ENCODE measurements at places on chromosomes 4 and X.

- DNase-seq = no peak
Measured at GRCh38 chr4:124203613-124204238, 508.8 kb downstream of the ANKRD50 start.

GRCh38 chr4:156291317-156291716 is 337.7 kb upstream of the CTSO start:
- no peak for DNase-seq

GRCh38 chr4:112973750-112974251 is 75.7 kb upstream of the ANK2 start:
- no peak for DNase-seq

DNA sequence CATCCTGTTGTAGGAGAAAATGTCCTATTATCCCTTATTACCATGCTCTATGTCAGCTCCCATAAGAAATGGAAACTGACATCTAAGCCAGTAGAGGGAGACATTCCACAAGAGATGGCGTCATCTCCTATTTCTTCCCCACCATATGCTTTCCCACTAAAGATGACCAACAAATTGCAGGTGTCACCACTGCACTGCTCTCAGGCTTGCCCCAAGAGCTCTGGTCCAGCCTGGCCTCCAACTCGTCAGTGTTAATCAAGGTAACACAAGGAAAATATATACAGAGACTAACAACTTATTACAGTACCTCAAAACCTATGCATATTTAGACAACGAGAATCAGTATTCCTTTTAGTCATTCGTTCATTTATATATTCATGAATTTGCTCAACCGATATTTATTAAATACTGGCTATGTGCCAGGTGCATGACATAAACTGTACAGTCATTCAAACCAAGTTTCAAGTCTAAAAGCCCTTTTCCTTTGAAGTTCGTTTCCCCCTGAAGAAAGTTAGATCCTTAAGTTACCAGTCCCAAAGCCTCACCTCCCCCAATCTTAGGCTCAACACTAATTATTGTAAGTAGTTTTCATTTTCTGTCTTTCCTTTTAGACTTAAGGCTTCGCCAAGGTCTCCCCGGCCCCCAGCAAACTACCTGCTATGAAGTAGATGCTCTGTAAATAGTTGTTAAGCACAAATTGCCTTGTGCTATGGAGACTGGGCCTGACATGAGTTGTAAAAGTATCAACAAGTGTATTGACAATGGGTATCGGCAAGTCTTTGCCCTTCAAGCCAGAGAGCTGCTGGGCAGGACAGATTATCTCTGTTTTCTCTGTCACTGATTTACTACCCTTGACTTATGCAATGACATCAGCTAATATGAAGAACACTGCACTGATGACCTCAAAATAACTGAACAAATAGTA is 3.1 kb upstream of the FGB start:
- no peak for DNase-seq

- no peak for DNase-seq
Measured at GRCh38 chr4:53596901-53597300, 5.6 kb upstream of the LNX1 start.

DNA sequence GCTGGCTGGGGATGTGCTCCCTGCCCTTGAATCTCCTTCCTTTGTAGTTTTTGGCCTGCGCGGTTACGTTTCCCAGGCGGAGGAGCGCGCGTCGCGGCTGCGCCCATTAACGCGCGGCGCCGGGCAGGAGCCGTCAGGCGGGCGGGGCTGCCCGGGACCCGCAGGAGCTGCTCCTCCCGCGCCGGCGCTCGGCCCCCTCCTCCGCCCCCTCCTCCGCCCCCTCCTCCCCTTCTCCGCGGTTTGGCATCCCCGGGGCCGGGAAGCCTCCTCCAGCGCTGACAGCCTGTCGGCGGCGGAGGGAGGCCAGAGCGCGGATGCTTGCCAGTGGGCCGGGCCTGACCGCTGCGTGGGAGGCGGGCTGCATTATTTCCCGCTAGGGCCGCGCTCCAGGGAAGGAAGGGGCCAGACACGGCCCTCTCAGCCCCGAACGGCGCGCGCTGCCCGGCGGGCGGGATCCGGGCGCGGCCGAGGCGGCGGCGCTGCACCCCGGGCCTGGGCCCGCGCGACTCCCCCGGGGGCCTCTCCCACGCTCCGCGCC is at the start of gene DCLK2:
DCLK2 (plus strand) TSS at position 405 of the 538 bp plus-strand sequence. CDS start 583 bp downstream, outside the sequence.
- peak; percentile 72 for DNase-seq

DNA sequence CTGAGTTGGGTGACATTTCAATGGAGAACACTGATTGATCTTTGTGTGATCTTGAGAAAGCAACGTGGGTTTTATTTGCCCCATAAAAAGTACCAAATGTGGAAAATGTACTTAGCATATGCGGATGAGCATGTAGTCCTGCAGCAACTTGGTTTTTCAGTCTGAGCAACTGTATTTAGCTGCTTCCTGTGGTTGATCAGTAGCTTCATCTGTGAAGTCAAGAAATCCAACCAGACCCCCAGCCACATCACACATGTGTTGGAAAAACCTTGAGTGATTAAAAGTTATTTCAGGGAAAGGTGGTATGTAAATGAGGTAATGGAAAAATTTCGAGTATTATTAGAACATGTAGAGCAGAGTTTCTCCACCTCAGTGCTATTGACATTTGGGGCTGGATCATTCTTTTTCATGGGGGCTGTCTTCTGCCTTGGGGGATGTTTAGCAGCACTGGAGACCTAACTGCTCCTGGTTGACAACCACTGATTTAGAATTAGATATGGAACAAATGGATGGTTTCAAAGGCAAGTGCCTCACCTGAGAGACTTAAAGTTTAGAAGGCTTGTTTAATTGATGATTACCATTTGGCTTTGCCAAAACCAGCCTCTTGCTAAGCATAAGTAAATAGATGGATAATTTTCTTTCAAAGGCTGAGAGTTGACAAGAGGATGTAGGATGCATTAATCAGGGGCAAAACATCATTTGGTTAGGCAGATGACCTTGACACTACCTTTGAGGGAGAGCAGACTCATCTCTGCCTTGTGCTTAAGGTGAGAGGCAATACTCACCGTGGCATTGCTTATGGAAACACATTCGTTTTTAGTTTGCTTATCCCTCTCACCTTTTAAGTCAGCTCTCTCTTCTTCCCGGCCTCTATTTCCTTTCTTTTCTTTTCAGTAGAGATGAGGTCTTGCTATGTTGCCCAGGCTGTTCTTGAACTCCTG is 193.0 kb upstream of the RPS6KA3 start:
- DNase-seq = no peak

- no peak for DNase-seq
Measured at GRCh38 chrX:79369871-79370270, 2.7 kb upstream of the ITM2A start.

GRCh38 chr4:7244331-7244665 is 52.0 kb downstream of the SORCS2 start:
- DNase-seq = no peak

DNA sequence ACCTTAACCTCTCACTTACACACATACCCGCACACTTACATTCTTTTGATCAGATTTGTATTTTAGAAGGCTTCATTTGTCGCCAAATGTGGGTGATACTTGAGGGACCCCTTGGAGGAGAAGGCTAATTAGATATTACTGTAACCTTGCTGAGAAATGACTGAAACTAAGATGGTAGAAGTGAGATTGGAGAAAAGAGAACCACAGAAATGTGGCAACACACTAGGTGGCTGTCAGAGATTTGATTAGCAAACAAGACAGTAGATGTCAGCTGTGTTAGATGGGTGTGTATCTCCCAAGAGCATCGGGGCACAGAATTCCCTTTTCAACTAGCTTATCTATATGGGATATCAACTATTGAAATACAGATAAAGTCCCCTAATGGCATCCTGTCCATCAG is 149.3 kb upstream of the FABP2 start:
- DNase-seq = no peak

GRCh38 chrX:64885850-64886249 is 90.4 kb downstream of the ZC4H2 start:
- no peak for DNase-seq

DNA sequence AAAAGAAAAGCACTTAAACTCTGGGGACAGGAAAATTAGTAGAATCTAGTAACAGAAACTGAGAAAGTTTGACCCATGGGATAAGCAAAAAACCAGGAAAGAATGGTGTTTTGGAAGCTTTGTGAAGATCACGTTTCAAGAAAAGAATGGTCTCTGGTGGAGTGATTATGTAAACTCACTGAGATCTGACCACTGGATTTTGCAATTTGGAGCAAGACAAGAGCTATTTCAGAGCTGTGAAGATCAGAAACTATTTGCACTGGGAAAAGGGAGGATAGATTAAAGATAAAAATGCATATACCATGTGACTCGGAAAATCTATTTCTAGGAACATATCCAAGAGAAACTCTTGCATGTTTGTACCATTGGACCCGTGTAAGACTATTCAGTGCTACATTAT is 4.3 kb downstream of the TMPRSS11D start:
- no peak for DNase-seq

DNA sequence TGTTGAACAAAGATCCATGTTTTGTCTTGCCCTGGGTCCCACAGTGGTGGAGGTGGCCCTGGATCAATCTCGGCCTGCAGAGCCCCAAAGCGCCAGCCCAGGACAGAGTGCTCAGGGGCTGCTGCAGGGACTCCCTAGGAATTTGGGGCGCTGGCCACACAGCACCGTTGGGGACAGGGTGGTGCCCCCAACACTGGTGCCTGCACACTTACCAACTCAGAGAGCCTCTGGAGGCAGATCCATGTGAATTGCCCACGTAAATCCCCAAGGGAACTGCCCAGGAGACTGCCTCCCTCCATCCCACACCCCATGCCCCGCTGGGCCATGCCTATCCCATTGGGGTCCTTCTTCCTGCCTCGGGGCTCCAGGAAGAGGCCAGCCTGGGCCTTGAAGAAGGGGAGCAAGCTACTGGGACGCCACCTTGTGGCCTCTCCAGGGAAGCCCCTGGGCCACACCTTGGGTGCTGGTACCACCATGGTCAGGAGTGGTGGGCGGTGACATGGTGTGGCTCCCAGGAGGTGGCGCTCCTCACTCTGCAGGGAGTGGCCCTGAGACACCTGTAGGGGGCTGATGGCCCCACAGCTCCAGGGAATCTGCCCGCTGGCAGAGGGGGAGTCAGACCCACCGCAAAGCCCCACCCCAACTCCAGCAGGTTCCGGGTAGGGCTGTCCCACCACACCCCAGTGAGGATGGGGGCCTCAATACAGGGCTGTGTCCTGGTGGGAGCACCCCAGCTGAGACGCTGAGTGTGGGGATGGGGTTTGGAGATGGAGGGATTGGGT is 22.8 kb downstream of the CFAP99 start:
- no peak for DNase-seq

DNA sequence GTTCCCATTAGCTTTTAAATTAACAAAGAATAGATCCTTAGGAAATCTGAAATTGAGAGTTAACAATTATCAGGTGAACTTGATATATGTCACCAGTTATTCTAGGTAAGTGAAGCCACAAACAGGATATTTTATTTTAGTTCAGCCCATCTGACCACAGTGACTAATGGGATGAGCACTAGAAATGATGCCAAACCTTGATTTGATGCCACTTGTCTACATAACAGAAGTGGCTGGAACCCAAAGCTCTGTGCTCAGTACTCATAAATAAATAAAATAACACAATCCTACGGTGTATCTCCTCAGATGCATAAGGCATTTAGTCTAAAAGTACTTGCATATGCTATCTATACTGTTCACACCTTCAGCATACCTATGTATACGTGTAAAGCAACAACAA is 12.2 kb downstream of the SLITRK4 start:
- DNase-seq = no peak

DNA sequence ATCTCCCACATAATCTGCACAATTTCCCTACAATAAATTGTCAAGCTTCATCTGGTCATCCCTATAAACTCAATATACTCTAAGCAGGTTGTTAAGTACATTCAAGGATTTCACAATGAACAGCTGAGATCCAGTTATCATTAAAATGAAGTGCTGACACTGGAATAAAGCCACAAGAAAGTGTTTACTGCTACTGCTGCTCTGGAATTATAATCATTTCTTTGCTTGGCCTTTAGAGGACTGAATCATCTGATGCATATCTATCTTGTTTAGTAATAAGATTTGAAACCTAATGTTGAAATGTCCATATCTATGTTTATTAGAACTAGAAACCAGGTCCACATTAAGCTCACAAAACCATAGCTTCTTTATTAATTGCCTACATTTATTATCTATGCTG is 338.6 kb upstream of the ZFP42 start:
- no peak for DNase-seq

GRCh38 chr4:71616168-71616811 is 167.6 kb downstream of the GC start:
- DNase-seq = no peak

DNA sequence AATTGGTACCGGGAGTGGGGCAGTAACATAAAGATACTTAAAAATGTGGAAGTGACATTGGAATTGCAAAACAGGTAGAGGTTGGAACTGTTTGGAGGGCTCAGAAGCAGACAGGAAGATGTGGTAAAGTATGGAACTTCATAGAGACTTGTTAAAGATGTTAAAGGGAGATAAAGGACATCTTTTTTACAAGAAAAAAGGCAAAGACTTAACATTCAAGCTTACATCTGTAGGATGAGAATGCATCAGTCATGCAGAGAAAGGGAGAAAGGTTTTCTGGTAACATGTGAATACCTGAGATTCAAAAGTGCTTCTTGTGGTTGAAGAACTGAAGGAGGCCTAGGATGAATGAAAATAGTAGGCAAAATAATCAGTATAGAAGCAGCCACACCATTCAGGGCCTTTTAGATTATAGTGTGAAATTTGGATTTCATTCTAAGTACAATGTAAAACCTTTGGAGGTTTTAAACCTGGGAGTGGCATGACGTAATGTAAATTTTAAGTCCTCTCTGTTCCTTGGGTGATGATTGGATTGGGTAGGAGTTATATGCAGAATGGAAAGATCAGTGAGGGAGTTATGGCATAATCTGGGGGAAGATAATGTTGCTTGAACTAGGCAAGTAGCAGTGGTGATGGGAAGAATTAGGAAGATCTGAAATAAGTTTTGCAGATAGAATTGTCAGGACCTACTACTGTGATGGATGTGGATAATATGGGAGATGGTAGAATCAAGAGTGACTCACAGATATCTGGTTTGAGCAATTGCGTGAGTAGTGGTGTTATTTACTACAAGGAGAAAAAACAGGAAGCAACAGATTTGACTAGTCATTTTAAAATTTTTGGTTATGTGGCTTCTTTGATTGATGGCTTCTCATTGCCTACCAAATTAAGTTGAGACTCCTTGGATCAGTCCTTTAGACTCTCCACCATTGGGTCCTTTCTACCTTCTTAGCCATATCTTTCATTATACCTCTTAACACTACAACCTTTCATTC is 138.7 kb downstream of the VSIG4 start:
- DNase-seq = no peak

DNA sequence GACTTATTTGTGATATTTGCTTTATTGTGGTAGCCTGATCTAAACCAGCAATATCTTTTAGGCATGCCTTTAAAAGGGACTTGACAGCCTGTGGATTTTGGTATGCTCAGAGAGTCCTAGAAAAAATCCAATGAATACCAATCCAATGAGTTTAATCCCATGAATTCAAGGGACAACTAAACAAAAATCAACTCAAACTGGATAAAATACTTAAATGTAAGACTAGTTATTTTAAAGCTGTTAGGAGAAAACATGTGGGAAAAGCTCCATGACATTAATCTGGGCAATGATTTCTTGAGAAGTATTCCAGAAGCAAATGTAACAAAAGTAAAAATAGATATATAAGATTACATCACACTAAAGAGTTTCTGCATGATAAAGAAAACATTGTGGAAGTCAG is 711.5 kb upstream of the PITX2 start:
- DNase-seq = no peak

GRCh38 chrX:107629540-107629909 is 1.2 kb downstream of the PRPS1 start:
- DNase-seq = no peak

- DNase-seq = no peak
Measured at GRCh38 chrX:39550795-39551361, 546.9 kb downstream of the BCOR start.

GRCh38 chr4:169723207-169723965 is 34.4 kb downstream of the HPF1 start:
- no peak for DNase-seq
